ENCODE measurements at places on chromosomes 12 and 14. TPM values are rescaled to one million over a fixed set of nuclear protein-coding genes. Genes with fewer than 3 reads are reported as not detected.

GRCh38 chr12:109559601-109560000 lies 13.7 kb downstream of the MMAB start:
- no peak for DNase-seq

GRCh38 chr14:67917006-67917405 lies 97.4 kb downstream of the RAD51B start:
- DNase-seq: no peak

- DNase-seq: no peak
Observed at GRCh38 chr14:58131386-58131785, 20.6 kb downstream of the ARMH4 start.

DNA sequence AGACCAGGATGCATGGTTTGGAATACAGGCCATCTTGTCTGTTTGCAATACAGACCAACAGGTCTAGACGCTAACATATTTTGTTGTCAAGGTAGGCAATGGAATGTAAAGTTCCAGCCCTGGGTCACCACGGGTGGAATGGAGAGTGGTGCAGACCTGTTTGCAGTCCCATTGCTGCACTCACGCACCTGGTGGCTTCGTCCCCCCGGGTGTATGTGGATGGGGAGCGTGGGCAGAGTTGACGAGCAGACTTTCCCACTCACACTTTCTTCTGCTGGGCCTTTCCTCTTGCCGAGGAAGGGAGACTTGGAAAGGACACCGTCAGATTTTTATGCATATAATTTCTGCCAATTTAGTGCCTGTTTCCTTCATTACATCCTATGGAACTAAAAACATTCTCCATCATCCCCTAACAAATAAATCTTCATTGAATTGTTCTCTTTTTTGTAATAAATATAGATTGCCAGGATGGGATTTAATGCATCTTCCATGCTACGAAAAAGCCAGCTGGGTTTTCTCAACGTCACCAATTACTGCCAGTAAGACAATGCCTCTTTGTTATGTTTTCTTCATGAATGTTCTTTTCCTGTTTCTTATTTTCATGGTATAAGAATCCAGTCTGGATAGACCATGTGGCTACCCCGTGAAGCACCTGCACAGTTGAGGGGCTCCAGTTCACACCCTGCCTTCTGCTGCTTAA lies 15.2 kb downstream of the DCAF4 start:
- no peak for DNase-seq

GRCh38 chr12:107254258-107254856 lies 161.0 kb upstream of the CRY1 start:
- DNase-seq: no peak

- DNase-seq: no peak
Observed at GRCh38 chr12:55935738-55936151, 4.8 kb downstream of the DGKA start.

GRCh38 chr12:50825372-50825838 lies 17.3 kb upstream of the TMPRSS12 start:
- peak; percentile 14 for DNase-seq

KCNJ8 gene
- total RNA-seq: 13.8 TPM

TM7SF3 gene
- total RNA-seq: 69.7 TPM
